Left ventricle myocardium inferior (tissue), 1 donor: ENCODE measurements at places on chromosomes 1 and 21. TPM values are rescaled to one million over a fixed set of nuclear protein-coding genes. Genes with fewer than 3 reads are reported as not detected.

GRCh38 chr1:24093732-24094131 is 18.2 kb downstream of the MYOM3 start:
- no peak for DNase-seq

RIPK4 gene
- 0.11 TPM for total RNA-seq

GRCh38 chr21:19343711-19344110 is 940.1 kb upstream of the TMPRSS15 start:
- DNase-seq, result no peak

- DNase-seq, result peak; percentile 57
These were observed 14.4 kb downstream of the CD58 start for GRCh38 chr1:116556289-116557006.

DNA sequence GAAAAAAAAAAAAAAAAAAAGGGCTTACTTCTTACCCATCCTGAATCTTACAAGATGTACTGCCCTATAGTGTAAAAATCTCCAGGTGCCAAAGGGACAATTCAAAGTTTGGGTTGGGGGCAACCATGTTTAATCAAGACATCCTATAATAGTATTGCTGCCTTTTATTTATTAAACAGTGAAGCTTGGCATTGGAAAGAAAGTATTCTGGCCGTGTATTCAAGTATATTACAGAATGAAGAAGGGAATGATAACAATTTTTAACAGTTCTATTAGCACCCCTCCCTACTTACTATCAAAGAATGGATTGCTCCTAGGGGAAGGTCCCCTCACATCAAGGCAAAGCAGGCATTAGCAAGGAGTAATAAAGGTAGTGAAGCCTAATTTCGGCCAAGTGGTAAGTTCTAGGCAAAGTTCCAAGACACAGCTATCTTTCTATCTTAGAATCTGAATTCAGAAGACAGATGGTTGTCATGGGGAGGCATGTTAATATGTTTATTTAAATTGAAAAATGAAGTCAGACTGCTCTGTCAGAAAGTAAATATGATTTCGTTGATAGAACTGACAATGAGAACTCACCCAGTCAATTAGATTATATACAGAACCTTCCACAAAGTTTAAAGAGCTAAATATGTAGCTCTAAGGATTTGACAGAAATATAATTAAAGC is 24.6 kb downstream of the ST7L start:
- DNase-seq, result no peak

GRCh38 chr21:31604591-31605190 is 54.8 kb upstream of the SOD1 start:
- DNase-seq, result peak; percentile 61

PEF1 gene
- total RNA-seq, result 36.4 TPM

DNA sequence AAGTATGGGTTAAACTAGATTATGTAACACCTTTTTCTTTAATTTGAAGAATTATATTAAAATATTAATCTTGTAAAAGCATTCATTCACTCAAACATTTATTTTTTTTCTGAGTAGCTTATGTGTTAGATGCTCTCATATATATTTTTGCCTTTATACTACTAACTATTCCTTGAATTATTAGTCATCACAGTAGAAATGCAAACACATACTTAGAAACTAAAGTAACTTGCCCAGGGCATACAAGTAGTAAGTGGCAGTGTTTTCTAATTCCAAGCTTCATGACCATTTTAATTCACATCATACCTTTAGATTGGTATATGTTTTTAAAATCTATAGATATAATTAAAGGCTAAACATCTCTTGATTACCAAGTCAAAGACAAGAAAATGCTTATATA is 1271.0 kb downstream of the BRINP3 start:
- DNase-seq, result no peak
